ENCODE measurements at places on chromosomes 5 and 9.

- no peak for DNase-seq
Measured at GRCh38 chr9:69976152-69976551, 67.5 kb upstream of the MAMDC2 start.

DNA sequence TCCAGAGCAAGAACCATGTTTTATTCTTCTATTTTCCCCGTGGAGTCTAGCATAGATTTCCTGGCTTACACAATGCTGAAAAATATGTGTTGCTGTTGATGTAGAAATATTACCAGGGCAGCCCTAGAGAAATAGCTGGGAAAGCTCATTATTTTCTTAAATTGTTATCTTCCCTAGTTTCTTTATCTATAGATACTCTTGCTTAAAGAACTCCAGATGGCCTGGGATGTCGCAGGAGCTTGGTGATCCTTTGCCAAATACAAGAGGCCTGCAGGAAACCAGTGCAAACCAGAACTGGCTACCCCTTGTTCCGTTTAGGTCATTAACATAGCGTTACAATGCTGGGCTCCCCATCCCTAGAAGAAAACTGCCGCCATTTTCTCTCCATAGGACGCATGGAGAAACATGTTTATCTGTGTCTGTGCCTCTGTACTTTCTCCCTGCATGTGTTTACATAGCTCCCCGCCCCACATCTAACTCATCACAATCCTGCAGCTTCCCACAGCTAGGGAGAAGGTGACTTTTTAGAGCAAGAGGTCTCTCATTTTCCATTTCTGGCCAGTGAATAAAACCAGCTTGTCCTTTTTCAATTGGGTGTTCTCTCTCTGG is 6.4 kb downstream of the PRLR start:
- DNase-seq = no peak

DNA sequence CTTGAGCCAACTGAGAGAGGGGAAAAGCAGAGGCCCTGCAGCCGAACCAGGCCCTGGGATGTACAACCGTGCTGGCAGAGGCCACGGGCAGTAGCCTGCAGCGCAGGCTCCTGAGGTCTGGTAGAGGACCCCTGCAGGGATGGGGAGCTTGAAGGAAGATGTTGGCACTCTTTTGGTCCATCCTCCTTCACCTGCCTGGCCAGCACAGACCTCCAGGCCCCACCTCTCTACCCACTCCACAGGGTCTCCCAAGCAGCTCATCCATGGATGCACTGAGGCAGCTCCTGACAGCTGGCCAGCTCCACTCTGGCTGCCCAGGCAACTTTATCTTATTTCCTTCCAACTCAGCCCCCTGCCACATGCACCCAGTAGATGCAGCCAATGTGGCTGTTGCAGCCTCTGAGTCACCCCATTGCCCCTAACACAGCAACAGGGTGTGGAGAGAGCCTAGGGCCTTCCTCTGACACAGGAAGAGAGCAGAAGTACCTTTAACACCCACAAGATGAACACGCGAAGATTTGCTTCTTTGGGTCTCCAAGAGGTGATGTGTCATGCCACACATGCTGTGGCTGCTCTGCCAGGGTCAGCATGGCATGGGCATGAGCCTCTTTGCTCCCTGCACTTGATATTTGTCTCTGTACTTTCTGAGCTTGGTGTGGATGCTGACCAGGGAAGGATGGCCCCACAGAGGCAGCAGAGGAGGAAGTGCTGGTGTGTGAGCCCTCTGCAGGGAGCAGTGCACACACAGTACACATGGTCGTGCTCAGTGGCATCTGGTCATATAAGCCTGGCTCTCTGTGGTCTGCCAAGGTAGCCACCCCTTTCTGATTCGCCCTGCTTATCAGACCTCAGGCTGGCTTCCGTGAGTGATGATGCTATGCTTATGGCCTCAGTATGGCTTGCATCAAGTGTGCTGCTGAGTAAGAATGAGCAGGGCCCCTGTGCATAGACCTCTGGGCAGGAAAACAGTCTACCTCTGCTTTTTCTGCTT is 117.2 kb downstream of the NRG2 start:
- no peak for DNase-seq

- no peak for DNase-seq
Measured at GRCh38 chr9:36976371-36977030, 57.6 kb downstream of the PAX5 start.

GRCh38 chr9:113503613-113504211 is 40.2 kb downstream of the RGS3 start:
- DNase-seq = no peak

- DNase-seq = no peak
Measured at GRCh38 chr5:43348861-43349363, 35.7 kb upstream of the HMGCS1 start.

GRCh38 chr9:89606049-89606623 is 1.3 kb downstream of the GADD45G start:
- peak; percentile 48 for DNase-seq

- no peak for DNase-seq
Measured at GRCh38 chr9:2453106-2453505, 168.5 kb upstream of the VLDLR start.

DNA sequence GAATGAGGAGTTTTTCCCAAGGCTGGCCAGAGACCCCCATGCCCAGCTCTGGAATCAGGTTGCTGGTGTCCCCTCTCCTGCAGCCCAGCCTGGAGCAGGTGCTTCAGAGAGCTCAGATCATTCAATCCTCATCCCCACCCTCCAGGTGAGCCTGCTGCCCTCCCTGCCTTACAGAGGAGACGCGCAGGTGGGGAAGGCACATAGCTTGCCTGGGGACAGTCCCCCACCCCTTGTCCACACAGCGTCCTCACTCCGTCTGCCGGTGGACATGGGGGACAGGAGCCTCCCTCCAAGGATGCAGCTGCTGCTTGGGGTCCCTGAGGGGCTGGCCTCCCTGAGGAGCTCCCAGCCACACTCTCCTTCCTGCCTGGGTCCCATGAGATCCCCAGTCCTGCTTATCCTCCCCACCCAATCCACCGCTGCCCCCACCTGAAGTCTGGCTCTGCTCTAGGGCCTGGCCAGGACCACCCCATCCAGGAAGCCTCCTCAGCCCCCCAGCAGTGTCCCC is 17.1 kb upstream of the QSOX2 start:
- no peak for DNase-seq

GRCh38 chr5:108232805-108233204 is 149.1 kb downstream of the FBXL17 start:
- DNase-seq = no peak

DNA sequence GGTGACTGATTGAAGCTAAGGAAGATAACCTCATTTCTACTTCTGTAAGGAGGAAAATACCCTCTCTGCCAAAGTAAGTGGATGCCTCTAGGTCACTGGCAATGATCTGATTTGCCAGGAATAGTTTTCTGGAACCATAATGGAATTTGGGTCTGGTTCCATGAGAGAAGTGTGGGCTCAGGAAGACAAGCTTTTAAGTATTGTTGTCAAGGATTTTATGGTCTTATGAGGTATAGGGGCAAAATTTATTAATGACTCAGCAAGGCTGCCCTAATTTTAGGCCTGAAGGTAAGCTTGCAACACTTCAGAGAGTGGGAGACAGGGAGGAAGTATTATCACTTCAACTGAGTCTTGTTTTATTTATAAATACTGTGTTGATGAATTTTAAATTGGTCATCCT is 322.6 kb upstream of the ACTBL2 start:
- no peak for DNase-seq

DNA sequence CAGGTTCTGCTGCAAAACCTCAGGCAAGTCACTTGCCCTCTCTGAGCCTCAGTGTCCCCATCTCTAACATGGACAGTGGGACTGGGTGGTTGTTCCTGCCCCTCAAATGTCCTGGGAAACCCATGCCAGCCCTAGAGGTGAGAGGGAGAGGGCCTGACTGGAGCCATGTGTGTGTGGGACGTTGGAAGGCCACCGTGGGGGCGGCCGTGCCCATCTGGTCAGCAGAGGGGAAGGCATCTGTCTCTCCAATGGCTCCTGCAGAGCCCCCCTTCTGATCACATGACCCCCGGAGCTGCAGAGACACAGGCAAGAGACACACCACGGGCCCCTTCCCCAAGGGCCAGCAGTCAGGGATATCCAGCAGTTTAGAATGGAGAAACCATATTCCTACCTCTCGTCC is 1.7 kb downstream of the DNM1 start:
- no peak for DNase-seq

- DNase-seq = no peak
Measured at GRCh38 chr5:67802766-67803165, 412.8 kb upstream of the PIK3R1 start.
